ENCODE measurements at places on chromosomes 4 and X.

DNA sequence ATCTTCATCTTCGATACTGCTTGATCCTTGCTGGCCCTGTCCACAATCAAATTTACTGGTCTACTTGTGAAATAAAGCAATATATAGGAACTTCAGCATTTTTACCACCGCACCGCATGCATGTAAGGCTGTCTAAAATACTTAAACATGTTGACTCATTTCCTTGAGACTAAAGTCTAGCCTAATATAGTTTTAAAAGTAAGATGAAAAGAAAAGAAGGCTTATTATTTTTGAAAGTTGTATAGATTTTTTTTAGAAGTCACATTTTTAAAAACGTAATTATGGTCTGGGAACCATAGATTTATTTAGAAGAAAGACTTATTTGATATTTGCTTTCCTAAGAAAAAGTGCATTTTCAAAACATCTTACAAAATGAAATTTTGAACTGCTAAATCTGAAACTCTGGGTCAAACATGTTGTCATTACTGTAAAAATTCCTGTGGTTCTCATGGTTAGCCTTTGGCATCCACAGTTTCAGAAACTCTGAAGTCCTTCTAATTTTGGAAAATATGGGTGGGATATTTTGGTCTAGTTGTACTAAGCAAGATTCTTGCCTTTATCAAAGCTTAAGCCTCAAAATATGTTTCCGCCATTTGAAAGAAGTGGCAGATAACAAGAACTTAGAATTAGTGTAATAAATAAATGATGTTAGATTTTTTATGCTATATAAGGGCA is 423.5 kb upstream of the CTSO start:
- DNase-seq = no peak

GRCh38 chr4:120922381-120923206 is at the start of gene PRDM5:
Gene PRDM5 (minus strand): TSS chr4:120922726. CDS start chr4:120922608, 118 bp downstream.
- no peak for DNase-seq

DNA sequence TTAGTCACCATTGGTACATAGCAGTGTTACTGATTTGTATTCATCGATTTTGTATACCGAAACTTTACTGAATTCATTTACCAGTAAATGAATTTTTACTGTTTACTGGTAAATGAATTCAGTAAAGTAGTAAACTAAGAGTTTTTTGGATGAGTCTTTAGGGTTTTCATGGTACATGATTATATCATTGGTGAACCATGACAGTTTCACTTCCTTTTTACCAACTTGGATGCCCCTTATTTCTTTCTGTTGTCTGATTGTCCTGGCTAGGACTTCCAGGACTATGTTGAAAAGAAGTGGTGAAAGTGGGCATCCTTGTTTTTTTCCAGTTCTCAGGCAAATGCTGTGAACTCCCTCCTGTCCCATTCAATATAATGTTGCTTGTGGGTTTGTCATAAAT is 494.9 kb downstream of the GALNTL6 start:
- no peak for DNase-seq

DNA sequence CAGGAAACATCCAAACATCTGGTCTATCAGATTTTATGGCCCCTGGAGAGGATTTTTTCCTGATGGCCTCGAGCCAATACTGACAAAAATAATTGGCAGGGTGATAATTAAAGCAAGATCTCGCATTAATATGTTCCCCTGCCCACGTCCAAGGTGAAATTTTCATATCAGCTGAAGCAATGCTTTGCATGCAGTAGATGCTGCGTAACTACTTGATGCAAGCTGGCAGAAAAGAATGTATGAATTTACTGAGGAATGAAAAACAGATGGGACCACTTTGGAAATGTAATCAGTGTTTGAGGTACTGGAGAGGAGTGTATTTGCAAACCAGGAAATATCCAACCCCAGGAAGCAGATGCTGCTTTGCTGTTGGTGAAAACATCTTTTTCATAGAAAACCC is 36.8 kb upstream of the REST start:
- no peak for DNase-seq

GRCh38 chr4:139728146-139728545 is 62.5 kb downstream of the MGST2 start:
- DNase-seq = no peak

DNA sequence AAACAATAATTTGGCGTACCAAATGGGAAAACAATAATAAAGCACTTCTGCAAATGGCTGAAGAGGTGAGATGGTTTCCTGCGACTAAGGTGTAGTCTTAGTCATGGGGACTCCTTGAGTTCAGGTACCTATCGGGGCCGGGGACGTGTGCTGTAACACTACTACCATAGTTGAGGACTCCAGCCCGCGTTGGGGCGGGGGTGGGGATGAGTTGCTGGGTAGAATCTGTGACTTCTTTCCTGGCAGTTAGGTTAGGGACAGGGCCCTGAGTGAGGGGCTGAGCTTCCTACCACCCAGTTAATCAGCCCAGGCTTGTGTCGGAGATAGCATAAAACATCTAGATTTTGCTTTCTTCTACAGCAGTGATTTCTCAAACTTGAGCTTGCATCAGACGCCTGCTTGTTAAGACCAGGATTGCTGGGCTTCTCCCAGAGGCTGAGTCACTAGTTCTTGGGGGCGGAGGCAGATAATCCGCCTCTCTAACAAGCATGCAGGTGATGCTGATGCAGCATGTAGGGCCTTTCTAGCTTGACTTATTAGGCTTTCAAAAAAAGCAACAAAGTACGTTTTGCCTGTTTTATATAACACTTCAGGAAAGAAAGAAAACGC is 30.2 kb downstream of the RBBP7 start:
- DNase-seq = no peak

DNA sequence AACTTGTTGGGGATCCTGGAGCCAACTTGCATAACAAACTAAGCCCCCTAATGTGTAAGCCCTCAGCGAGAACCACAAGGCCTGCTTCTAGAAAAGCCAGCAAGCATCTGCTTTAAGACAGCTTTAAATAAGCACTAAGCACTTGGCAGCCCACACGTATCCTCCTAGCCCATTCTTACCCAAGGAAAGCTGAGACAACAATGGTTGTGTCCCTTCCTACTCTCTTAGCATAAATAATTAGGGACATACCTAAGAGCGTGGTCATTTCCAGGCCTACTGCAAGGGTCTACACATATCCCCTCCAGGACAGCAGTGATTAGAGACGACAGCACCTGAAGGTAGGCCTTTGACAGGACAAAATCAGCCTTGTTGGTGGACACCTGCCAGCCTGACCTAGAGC is 322.8 kb upstream of the PPARGC1A start:
- no peak for DNase-seq

GRCh38 chr4:98046665-98047064 is 96.6 kb downstream of the STPG2 start:
- no peak for DNase-seq

GRCh38 chr4:180909279-180909678 is 1333.9 kb upstream of the TENM3 start:
- DNase-seq = no peak

DNA sequence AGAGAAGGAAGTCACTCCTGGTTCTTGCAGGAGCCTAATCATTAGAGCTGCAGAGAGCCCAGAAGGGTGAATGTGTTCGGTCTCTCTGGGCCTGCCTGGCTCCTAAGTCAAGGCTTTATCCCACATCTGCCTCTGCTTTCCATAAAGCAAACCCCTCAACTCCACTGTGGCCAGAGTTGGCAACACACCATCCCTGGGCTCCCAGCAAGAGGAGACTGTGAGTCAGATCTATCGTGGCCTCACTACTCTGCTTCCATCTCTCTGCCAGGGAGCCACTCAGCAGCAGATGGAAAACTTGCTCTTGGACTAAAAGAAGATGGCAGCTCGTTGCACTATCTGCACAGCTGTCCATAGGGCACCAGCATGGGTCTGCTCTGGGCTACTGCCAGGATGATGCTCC is 348.2 kb downstream of the FBXW7 start:
- no peak for DNase-seq

GRCh38 chrX:13906093-13906492 is 89.2 kb upstream of the GPM6B start:
- no peak for DNase-seq

GRCh38 chr4:30427932-30428331 is 292.2 kb upstream of the PCDH7 start:
- no peak for DNase-seq

GRCh38 chr4:47824840-47825239 is 13.0 kb downstream of the CORIN start:
- DNase-seq = no peak

- no peak for DNase-seq
These were observed 4.9 kb upstream of the HAUS7 start for GRCh38 chrX:153475271-153475670.

DNA sequence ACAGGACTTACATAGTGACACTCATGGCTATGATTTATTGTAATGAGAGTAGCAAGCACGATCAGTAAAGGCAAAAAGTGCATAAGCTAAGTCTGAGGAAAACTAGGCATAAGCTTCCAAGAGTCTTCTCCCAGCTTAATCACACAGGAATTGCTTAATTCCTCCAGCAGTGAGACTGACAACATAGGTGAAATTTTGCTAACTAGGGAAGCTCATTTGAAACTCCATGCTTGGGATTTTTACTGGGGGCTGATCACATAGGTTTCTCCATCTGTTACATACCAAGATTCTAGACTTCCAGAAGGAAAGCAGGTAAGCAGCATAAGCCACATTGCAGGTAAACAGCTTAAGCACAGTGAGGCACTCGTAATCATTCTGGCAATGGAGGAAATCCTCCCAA is 71.8 kb upstream of the FHDC1 start:
- no peak for DNase-seq

GRCh38 chr4:69239557-69240168 is 25.1 kb upstream of the UGT2B11 start:
- DNase-seq = no peak

DNA sequence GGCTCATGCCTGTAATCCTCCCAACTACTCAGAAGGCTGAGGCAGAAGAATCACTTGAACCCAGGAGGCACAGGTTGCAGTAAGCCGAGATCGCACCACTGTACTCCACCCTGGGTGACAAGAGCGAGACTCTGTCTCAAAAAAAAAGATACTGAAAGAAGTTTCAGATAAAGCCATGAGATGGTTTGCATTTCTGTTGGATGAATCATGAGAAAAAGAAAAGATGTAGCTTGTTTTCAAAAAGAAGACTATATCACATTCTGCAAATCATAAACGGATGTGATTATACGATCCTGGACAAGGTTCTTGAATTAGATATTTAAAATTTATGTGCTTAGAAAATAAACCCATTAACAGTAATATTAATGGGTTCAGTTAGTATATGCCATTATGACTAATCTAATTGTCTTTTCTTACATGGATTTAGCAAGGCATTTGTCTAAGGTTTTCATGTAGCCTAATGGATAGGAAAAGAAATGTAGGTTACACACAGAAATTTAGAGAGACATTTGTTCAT is 345.9 kb downstream of the SLC7A11 start:
- DNase-seq = no peak

DNA sequence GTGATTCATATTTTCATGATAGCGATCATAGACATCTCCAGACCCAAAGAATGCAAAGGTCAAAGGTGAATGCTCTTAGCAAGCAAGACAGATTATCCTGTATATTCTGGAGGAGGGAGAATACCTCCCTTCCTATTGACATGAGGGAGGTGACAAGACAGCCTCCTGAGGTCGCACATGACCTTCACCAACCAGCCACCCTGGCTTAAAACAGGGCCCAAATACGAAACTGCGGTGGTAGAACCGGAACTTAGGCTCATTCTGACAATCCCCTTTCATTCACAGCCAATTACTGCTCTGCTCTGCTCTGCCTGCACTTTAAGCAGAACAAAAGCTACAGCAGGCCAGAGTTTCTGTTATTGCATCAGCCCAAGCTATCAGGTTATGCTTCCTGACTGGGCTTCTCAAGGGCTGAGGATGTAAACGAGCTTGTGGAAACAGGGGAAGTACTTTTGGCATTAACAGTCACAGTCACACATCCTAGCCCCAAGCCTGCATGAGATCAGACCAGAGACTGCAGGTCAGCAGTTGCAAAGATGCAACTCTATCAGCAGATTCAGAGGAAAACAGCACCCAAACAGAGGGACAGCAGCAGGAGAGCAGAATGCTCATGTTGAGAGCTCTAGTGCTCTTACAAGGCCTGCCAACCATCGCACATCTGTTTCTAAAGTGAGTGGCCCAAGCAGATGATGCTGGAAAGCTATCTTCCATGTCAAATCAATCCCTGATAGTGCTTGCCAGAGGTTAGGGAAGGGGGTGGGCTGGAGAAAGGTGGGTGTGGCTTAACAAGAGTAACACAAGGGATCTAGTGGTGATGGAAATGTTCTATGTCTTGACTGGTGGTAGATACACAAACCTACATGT is 51.3 kb upstream of the MAP3K15 start:
- DNase-seq = no peak

DNA sequence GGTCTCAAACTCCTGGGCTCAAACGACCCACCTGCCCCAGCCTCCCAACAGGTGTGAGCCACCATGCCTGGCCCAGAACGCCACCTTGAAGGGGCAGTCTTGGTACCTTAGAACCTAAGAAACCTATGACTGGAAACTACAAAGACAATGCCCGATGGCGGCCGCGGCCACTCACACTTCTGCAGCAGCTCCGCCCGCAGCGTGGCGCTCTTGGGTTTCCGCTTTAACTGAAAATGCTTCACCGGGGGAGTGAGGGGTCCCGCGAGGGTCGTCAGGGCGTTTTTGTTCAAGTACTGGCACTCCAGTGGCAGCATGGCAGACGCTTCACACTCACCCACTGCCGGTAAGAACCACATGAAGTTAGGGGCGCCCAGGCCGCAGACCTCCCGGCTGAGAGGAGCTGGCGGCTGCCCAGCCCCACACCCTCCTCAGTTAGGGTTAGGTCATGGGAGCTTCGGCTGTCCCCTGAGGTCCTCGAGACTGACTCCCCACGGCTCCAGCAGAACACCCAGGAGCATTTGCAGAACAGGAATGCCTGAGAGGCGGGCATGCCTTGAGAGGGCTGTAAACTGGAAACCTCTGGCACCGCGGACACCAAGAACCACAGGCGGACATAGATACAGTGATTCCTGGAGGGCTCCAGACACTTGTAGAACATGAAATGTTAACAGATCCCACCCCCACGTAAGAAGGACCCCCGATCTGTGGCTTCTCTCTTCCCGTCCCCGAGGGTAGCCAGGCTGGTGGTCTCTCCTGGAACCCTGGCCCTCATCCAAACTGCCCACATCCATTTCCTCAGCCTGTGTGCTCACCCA is 19.0 kb downstream of the NELFA start:
- no peak for DNase-seq

DNA sequence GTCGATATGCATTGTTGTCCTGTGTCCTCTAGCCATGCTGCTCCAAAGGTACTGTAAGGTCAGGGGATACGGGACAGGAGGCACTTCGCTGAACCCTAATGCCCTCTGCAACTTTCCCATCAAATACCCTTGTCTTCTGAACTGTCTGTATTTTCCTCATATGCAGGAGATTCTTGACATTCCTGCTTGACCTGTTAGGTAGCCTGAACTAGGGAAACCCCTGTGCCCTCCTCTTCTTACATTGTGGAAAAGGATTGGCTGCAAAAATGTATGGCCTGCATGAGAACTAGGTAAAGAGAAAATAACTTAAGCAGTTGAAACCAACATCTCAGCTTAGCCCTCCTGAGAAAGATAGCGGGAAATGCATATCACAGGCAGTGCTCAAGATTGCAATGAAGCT is 11.4 kb downstream of the RTL8B start:
- DNase-seq = no peak

DNA sequence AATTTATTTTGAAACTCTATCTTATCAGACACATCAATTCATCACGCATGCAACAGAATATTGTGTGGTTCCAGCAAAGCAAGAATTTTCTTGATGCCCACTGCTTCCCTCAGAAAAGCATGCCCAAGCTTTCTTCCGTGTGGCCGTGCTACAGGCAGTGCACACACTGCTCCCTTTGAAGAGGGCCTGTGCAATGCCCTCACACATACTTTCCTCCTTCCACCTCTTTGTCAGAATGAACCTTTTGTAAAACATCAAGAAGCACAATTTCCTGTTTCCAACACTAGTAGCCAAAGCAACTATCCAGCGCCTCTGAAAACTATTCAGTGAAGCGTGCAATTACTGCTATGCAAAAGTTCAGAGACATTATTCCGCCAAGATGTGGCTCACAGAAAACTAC is 201.7 kb downstream of the NLGN4X start:
- no peak for DNase-seq

Measured in stimulated activated CD8-positive, alpha-beta memory T cell treated with anti-CD3 and anti-CD28 coated beads, Interleukin-4, amount 100 ng/mL, for 1 hour (primary cell).